Activated CD4-positive, alpha-beta T cell treated with anti-CD3 and anti-CD28 coated beads, Interleukin-2, amount 10 ng/mL, durations not matched to agents 24 days and 14 days (primary cell): ENCODE measurements at places on chromosomes 13 and 19. TPM values are rescaled to one million over a fixed set of nuclear protein-coding genes. Genes with fewer than 3 reads are reported as not detected.
A peak's percentile ranks its signal among the peaks of the same experiment; 100 is the strongest.

- DNase-seq: no peak
Measured at GRCh38 chr13:111614613-111615012, 294.2 kb downstream of the TEX29 start.

DNA sequence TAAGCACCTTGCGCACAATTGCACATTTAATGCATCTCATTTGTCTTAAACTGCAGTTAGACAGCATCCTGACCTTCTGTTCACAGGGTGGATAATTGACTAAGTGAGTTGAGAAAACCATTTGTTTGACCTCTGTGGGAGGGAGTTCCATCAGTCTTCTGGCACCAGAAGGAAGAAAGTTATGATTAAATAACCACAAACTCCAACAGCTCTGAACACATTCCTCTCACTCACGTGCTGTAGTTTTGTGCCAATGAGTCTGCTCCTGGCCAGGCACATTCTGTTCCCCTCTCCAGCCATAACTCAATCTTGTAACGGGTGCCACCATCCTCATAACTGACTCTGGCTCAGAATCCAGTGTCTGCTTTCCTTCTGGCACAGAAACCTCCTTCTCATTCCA lies 817.2 kb downstream of the SLITRK1 start:
- DNase-seq: no peak

GRCh38 chr13:50126993-50127725 lies 111.9 kb downstream of the KCNRG start:
- peak; percentile 86 for DNase-seq

- DNase-seq: no peak
Measured at GRCh38 chr19:51122112-51122981, 2.4 kb upstream of the SIGLEC9 start.

KLK15 gene
- total RNA-seq: not detected in 2 replicates

CC2D1A gene
- 38.5 and 39.4 TPM in 2 replicates for total RNA-seq

SIGLEC7 gene
- total RNA-seq: not detected in 2 replicates

GRCh38 chr13:84946192-84946591 lies 853.0 kb downstream of the SLITRK6 start:
- DNase-seq: no peak

DNA sequence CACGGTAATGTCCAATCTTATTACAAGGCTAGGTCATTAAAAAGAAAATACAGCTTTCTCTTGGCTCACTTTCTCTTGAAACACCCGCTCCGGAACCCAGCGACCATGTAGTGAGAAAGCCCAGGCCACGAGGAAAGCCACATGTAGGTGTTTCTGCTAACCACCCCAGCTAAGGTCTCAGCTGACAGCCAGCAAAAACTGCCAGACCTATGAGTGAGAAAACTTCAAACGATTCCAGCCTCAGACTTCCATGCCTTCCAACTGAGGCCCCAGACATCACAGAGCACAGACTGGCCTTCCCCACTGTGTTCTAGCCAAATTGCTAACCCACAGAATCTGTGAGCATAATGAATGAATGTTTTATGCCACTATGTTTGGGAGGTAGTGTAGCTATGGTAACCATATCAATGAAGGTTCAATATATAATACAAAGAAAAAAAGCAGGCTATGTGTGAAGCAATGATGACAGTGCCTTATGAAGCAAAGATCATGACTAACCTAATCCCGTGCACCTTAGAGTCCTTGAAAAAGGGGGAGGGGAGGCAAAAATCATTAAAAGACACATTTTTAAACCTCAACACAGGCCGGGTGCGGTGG lies 11.9 kb upstream of the TPTE2 start:
- DNase-seq: no peak

DNA sequence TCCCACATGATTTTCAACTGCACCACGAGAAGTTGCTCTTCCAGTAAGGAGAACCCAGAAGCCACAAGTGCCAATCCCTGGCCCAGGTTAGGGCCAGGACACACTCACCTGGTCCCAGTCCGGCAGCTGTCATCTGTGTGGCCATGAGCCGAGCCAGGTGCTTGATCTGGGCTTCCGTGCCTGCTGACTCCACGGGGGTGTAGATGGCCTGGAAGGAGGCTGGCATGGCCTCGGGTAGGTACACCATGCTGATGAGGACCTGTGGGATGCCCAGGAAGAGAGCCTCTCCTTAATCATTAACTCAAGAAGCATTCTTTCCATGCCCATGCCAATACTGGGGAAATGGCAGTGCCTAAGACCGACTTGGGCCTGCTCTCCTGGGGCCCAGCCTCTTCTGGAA lies 19.9 kb upstream of the RSPH6A start:
- no peak for DNase-seq

SULT2A1 gene
- total RNA-seq: not detected in 2 replicates

SLC46A3 gene
- 3.1 and 3.3 TPM in 2 replicates for total RNA-seq

- DNase-seq: no peak
Measured at GRCh38 chr13:108193806-108194205, 21.5 kb downstream of the LIG4 start.

DNA sequence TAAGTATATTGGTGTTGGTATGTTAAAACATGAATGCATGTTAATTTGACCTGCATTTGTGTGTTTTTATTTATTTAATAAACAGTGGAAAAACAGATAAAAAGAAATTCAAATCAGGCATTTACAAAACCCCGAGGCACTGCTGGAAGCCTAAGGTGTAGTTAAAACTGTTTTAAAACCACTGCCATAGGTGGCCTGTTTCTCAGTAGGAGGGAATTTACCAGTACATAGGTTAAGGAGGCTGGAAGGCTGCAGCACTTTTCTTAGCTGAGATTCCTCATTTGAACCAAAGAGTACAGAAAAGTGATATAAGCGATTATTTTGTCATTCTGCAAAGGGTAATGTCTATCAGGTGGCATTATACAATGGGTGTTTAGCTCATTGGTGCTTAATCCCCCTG lies 99.6 kb downstream of the PAN3 start:
- DNase-seq: no peak
